ENCODE measurements at places on chromosomes 7 and 10.

GRCh38 chr7:139950881-139951525, 111.7 kb downstream of the PARP12 start:
- no peak for DNase-seq

DNA sequence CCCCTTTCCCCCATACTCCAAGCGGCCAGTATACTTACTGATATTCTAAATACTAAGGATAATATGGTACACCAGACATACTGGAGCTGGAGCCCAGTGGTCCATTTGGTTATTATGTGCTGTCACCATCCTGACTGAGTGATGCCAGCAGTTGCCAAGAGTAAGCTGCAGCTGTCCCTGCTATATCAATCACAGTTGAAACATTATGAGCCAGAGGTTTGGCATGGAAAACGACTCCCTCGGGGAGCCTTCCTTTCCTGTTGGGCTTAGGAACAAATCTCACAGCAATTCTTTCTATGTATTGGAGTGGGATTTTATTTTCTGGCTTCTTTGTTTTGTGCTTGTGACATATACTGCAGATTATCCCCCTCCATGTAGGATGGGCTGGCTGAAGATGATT, 32.6 kb downstream of the STRIP2 start:
- no peak for DNase-seq

DNA sequence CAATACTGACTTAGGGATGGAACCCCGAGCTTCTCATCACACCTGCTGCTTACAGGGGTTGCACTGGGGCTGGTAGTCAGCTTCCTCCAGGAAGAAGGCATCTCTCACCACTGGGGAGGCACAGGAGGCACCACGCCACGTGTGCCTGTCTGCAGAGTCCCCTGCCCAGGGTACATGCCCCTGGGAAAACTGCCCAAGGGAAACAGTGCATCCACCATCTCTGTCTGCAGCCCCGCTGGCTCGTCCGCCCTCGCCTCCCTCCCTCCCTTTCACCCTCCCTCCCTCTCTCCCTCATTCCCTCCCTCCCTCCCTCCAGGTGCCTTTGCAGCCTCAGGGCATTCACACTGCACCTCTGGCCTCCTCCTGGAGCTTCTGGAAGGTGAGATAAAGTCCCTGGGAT, 101.1 kb downstream of the PTPRE start:
- no peak for DNase-seq

DNA sequence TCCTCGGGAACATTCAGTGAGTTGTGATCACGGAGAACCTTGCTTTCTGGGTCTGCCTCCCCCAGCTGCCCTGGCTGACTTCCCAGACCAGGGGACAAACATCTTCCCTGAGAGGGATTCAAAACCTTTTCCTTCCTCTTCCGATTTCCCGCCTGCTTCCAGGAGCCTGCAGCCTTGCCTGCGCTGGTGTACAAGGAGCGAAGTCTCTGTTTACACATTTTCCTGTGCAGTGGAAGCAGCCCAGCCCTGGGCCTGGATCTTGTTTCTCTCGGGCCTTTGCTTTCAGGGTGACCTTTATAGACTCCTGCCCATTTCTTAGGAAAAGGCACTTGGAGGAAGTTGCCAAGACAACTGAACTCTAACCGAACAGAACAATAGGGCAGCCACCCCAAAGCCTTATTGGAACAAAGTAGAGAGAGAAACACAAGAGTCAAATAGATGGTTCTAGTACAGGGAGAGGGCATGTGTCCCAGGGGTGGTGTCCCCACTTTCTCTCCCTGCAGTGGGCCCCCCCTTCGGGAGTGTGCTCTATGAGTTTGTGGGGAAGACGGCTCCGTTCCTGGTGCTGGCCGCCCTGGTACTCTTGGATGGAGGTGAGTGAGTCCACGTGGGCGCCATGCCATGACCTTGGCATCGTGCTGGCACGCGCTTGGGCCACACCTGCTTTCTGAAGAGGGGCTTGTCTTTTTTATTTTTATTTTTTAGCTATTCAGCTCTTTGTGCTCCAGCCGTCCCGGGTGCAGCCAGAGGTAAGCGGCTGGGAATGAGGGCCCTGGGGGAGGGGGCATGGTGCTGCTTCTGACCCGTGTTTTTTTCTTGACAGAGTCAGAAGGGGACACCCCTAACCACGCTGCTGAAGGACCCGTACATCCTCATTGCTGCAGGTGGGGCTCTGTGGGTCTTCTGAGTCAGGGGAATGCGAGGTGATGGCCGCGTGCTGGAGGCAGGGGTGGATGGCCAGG, 14.1 kb downstream of the SLC18A2 start:
- no peak for DNase-seq

GRCh38 chr7:935164-935873, 19.2 kb downstream of the ADAP1 start:
- DNase-seq: no peak

DNA sequence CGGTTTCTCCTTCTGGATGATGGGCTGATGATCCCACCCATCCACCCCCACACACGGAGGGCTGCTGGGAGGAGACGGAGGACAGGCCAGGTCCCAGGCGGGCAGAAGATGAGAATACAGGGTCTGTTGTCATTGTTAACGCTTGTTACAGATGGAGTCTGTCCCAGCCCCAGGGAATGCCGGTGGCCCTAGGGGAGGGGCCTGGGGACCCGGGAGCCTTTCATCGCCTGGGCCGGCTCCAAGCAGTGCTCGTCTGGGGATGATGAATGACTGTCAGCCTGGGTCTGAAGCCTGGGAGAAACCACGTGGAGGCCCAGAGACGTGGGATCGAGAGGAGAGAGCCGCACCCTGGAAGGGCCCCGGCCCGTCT, 69.2 kb downstream of the UNCX start:
- no peak for DNase-seq

DNA sequence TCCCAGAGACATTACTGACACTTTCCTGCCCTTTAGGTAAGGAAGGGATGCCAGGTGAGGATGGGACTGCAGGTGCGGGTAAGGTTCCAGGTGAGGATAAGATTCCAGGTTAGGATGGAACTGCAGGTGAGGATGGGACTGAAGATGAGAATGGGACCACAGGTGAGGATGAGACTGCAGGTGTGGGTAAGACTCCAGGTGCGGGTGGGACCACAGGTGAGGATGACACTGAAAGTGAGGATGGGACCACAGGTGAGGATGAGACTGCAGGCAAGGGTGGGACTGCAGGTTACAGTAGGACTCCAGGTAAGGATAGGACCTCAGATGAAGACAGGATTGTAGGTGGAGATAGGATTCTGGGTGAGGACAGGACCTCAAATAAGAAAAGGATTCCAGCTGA, 322.3 kb downstream of the WDR37 start:
- DNase-seq: no peak

DNA sequence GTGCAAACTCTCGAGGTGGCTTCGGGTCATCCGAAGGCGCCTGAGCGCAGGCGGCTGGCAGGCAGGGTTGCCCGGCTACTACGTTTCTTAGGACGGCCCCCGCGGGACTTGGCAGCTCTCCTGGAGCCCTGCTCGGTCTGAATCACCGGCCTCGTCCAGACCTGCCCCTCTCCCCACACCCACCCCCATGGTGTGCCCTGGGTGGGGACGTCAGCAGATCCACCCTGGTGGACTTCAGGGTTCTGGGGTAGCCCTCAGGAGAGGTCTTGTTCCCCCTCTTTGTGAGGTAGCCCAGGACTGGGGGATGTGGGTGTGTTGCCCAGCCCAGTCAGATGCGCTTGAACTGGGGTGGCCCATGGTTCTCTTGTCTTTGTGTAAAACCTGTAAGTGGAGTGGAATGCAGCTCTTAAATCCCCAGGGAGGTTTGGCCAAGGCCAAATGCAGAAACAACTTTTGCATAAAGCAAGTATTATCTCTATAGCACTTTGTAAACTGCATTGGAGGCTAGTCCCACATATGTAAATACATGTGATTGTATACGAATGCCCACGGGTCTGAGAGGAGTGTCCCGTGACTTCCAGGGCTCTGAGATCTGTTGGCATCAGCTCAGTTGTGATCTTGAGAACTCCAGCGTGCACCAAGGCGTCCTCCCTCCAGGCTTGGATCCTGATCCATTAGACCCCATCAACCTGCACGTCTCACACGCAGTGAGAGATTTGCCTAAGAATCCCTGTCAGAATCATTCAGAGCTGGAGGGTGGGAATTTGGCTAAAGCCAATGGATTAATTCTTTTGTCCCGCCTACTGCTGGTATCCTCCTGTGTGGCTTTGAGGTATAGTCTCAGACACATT, 1.8 kb downstream of the PFKFB3 start:
- DNase-seq: peak; percentile 95

GRCh38 chr10:5662708-5663579, 3.5 kb downstream of the ASB13 start:
- no peak for DNase-seq

DNA sequence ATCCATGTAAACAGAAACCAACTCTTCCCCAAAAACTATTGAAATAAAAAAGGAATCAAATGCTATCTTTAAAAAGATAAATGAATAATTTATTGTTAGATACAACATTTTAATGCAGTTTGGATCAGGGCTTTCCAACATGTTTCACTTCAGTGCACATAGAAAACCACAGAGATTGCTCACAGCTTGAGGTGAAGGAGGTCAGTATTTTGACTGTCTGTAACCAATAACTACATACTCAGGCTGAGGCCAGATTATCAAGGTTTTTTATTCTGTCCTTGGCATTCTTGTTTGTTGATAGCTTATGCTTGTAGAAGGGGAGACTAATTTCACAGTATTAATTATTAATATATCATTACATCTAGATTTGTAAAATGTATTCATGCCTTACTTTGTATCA, 195.5 kb downstream of the PRKG1 start:
- no peak for DNase-seq

DNA sequence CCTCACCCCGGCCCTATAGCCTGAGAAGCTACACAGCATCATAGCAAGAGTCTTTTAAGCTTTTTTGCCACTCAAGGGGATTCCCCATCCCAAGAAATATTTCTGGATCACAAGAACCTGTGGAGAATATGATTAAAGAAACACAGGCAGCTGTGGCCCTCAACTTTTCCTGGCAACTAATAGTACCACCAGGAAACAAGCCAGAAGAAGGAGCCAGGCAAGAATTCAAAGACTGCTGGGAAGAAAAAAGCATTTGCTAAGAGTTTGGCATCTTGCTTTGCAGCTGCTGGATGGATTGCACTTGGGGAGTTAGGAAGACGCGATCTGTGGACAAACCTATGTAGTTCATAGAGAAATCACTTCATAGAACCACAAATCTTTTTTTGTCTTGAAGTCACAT, 437.8 kb downstream of the PLXDC2 start:
- no peak for DNase-seq
